ENCODE measurements at places on chromosomes 4 and X. TPM values are rescaled to one million over a fixed set of nuclear protein-coding genes. Genes with fewer than 3 reads are reported as not detected.
A peak's percentile ranks its signal among the peaks of the same experiment; 100 is the strongest.

DNA sequence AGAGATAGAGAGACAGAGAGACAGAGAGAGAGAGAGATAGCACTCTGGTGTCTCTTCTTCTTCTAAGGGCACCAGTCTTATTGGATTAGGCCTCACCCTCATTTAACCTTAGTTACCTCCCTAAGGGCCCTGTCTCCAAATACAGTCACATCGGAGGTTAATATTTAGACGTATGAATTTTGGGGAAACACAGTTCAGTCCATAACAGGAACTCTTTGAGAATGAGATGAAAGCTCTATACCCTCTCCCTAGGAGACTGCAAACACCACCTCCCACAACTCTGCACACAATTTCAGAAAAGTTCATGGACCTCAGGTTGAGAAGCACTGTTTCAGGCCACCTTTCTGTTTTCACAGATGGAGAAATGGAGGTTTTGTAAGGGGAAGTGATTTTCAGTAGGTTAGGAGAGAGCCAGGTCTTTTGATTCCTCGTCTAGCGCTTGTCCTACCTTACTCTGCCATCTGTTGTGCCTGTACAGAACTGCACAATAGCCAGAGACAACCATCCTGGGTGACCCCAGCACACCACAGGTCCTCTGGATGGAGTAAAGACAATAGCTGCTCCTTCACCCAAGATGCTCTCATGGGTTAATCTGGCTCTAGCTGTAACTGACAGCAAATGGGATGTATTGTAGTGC lies 16.9 kb upstream of the LOC101059915 start:
- DNase-seq = no peak

GRCh38 chrX:43224496-43224895 lies 431.6 kb upstream of the MAOA start:
- no peak for DNase-seq

DNA sequence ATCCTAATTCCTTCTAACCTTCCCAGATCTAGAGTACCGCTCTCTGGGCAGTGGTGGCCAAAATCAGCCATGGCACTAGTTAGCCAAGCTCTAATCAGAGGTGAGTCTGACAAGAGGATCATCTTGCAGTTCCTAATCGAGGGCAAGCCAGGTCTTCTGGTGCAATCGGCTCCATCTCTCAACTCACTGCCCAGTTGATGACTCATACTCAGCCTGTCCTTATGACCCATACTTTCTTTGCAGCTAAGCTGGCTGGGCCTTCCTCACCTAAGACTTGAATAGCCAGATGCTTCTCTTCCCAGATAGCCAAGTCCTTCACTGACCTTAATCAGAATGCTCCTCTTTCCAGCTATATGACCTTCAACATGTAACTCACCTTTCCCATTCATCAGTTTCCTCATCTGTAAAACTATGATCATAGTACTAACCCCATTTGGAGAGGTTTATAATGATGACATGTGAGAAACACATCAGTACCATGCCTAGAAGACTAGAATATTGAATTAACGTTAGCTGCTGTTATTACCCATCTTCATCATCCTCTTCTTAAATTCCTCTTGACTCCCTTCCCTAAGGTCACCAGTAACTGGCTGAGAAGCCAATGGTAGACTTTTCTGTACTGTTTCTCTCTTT lies 57.1 kb downstream of the RELL1 start:
- DNase-seq = peak; percentile 21

DNA sequence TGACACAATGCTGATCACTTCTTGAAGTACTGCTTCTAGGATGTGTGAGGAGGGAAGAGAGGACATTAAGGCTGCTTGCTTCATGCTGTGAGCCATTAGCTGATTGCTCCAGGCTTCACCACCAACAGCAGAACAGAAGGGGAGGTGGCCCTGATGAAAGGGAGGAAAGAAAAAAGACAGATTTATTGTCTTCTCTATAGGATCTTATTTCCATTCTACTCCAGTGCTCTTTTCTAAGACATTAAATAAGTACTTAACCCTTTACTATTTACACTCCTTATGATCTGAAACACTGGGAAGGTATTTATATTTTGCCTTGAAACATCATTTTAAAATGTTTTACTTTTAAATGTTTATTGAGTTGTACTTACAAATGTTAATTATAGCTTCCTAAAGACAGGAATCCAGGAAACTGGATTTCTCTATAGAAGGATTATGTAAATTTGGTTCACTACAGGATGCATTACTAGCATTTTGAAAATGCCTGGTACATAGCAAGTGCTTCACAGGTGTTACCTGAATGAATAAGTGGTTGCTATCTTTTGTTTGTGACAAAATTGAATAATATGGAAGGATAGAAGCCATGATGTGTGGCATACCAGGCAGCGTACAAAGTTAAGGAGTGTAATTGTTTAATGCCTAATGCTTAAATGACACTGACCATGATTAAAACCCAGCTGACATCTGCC lies 680.9 kb upstream of the ATOH1 start:
- no peak for DNase-seq

- no peak for DNase-seq
Observed at GRCh38 chr4:71396382-71396781, 57.6 kb downstream of the SLC4A4 start.

- DNase-seq = no peak
Observed at GRCh38 chr4:173282256-173282562, 51.9 kb downstream of the HMGB2 start.

GRCh38 chr4:120317713-120318112 lies 251.1 kb upstream of the MAD2L1 start:
- no peak for DNase-seq

GRCh38 chr4:101156619-101157310 lies 190.6 kb downstream of the PPP3CA start:
- no peak for DNase-seq

GRCh38 chr4:102281171-102281839 lies 64.0 kb downstream of the SLC39A8 start:
- DNase-seq = no peak

DNA sequence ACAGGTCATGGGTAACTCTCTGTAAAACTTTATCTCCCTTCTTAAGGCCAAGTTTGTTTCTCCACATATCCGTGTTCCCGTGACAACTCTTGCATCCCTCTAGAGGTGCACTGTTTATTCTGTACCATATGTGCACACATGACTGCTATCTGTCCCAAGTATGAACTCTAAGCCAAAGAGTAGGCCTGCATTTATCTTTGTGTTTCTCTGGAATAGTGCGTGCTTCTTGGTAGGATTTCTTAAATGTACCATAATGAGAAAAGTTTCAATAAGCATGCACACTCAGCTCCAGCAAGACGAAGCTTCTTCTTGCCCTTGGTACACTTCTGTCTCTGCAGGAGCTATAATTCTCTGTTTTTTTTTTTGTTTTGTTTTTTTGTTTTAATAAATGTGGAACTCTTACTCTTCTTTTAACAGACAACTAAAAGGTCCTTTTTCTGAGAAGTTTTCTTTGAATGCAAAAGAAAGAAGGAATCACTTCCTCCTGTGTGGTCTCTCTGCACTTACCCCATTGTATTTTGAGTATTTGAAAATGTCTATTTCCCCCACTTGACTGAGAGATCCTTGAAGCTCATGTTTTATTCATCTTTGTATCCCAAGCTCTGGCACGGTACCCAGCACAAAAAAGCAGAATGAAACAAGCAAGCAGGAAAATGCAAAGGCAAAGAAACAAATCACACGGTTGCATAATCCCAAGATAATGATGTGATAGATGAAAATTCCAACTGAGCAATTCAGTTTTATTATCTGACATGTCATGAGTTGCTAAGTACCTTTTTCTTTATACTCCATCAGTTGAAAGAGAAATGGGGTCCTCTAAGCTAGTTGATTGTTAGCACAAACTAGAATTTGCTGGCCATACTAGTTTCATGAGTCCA lies 521.9 kb upstream of the BOD1L1 start:
- DNase-seq = no peak

DNA sequence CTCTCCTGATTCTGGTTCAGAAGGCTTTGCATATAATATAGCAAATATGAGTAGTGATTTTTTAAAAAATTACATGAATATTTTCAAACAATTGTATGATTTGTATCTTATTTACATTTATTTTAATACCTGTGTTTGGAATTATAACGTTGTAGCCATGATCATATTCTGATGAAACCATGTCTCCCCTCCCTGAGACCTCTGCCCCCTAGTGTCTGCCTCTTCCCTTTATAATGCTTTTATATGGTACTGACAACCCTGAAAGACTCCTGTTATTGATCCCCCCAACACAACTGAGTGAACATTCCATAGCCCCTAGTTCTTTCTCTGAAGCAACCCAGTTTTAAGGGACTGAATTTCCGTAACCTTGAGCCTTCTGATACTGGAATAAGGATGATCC lies 187.4 kb downstream of the SOX3 start:
- no peak for DNase-seq

DNA sequence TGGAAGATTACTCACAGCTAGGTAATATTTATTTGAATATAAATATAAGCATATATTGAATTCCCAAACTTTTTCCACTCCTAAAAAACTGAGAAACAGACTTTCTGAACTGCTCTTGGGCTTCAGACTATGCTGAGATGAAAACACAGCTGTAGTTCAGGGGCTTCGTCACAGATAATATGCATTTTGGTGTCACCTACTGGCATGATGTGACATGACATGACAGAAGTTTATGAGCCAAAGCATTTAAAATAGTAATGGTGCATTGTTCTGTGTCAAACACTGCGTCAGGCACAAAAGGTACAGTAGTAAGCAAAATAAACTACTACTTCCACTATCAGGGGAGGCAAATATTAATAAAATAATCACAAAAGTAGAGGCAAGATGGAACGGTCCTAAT lies 171.3 kb downstream of the BTC start:
- peak; percentile 54 for DNase-seq

DNA sequence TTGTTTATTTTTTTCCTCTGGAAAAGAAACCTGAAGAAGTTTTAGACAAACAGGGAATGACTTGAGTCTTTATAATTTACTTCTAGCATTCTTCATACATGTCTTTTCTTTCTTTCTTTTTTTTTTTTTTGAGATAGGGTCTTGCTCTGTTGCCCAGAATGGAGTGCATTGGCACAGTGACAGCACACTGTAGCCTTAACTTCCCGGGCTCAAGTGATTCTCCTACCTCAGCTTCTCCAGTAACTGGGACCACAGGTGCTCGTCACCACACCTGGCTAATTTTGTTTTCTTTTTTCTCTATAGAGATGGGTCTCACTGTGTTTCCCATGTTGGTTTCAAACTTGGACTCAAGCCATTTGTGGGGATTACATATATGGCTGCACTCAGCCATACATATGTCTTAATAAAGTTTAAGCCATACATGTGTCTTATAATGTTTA lies 71.8 kb downstream of the RAPGEF2 start:
- no peak for DNase-seq

DNA sequence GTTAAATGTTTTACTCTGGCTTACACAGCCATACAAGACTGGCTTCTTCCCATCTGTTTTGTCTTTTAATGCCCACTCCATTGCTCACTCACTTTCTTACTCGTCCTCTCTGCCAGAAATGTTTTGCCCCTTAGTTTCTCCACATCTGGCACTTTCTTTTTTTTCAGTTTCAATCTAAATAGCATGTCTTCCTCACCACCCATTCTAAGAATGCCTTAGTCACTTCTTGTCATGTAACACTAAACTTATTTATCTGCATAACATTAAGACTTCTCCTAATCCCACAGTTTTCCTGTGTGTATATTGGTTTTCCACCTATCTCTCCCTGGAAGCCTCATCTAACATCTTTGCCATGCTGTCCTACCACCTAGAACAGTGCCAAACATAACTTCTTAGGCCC lies 119.3 kb downstream of the ADAMTS3 start:
- no peak for DNase-seq

DNA sequence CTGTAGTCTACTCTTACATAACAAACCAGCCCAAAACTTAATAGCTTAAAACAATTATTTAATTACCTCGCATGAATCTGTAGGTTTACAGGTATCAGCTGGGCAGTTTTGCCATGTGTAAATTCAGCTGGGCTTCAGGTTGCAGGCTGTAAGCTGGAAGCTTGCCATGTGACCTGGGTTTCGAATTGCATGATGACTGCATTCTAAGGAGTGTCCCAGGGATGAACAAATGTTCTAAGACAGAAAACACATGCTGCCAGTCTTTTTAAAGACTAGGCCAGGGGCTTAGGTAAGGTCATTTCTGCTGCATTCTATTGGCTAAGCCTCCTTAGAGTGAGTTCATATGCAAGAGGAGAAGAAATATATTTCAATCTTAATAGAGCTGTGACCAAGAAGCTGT lies 44.8 kb downstream of the GRIA2 start:
- DNase-seq = peak; percentile 27

DNA sequence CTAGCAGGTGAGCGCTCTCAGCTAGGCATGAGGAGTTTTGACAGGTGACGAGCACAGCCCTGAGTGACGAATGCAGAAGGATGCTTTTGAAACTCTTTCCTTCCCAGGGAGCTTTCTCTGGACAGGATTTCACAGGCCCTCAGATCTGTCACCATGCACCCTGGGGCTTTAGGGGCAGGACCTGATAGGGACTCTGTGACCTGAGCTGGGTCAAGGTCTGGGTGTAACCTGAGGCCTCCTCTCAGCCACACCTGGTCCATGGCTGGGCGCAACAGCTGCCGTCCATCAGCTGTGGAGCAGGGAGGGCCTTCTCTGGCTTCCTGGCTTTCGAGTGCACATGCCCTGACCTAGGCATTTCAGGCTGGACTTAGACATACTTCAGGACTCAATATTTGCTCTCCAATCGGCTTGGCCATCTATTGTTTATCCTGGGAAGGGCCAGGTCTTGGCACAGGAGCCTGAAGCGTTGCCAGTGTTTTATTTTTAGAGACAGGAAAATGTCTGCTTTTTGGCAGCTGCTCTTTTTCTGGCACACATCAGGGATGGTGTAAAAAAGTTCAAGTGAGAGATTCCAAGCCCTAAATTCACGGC lies 56.4 kb downstream of the C4orf51 start:
- no peak for DNase-seq

- DNase-seq = no peak
Observed at GRCh38 chr4:26290321-26290720, 30.5 kb upstream of the RBPJ start.

DNA sequence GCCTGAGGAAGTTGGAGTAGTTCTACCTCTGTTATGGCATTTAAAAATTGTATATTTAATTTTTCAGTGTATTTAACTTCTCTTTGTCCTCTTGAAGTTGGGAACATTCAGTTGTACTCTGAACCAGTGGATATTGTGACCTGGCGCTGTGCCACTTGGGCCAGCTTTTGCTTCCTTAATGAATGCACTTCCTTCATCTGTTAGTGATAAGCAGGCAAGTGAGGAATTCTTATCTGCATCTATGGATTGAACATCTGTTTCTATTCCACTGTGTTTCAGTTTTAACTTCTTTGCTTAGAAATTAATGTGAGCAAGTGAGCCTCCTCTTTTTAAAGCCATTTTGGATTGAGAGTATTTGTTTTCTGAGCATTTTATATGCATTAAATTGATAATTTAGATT lies 128.3 kb downstream of the UCHL1 start:
- peak; percentile 36 for DNase-seq

GRCh38 chrX:27446423-27446822 lies 16.7 kb downstream of the PPP4R3C start:
- peak; percentile 14 for DNase-seq

Gene VCX3B
- total RNA-seq = not detected

Gene FAAH2
- 10.3 TPM for total RNA-seq

Gene KLHL2
- total RNA-seq = 13.8 TPM

Gene UCP1
- not detected for total RNA-seq

Gene UGT2B7
- total RNA-seq = 25.5 TPM

Gene OTUD6A
- total RNA-seq = not detected

Gene EVC2
- not detected for total RNA-seq

Gene PAGE1
- not detected for total RNA-seq

Measured in Calu3 (cell line).